ENCODE measurements at places on chromosomes 2 and 18.

GRCh38 chr18:32848826-32849225 is 76.0 kb upstream of the KLHL14 start:
- DNase-seq: no peak

DNA sequence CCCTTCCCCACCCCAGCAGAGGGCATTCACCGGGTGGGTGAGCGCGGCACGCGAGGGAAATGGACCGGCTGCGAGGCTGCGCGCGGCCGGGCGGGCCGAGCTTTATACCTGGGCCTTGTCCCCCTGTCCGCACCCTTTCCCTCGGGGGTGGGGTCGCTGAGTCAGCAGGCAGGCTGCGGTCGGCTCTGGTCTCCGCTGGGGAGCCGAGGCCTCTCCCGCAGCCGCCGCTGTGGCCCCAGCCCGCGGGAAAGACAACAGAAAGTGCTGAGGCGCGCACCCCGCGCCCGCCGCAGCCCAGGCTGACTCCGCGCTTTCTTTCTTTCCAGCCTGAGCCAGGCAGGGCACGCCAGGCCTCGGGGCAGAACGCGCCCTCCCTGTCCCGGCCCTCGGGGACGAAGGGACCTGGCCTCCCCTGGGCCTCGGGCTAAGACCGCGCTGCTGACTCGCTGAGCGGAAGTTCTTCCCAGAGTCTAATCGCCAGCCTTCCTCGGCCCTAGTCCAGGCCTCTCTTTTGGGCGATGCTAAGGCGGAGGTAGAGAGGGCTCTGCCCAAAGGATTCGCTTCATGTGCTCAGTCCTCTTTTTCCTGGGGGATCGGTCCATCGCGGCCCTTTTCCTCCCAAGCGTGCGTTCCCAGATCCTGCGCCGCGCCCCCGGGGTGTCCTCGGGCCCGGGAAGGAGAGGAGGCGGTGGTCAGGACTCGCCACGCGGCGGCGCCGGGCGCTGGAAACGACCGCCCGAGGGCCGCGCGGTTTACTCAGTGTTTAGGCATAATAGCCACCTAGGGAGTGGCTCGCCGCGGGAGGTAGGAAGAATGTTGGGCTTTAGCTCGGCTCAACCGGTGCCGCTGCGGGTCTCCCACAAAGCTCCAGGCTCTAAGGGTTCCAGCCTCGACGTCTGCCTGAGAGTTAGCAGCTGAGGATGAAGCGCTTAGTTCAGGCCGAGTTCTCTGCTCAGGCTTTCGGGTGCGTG is at the start of gene CRYBA2:
TSS of gene CRYBA2 (minus strand) at position 78 of the 971 bp plus-strand sequence. CDS start 246 bp downstream, outside the sequence.
- no peak for DNase-seq

- DNase-seq: peak; percentile 28
Observed at GRCh38 chr2:191245869-191246531, 796 bp downstream of the MYO1B start.

DNA sequence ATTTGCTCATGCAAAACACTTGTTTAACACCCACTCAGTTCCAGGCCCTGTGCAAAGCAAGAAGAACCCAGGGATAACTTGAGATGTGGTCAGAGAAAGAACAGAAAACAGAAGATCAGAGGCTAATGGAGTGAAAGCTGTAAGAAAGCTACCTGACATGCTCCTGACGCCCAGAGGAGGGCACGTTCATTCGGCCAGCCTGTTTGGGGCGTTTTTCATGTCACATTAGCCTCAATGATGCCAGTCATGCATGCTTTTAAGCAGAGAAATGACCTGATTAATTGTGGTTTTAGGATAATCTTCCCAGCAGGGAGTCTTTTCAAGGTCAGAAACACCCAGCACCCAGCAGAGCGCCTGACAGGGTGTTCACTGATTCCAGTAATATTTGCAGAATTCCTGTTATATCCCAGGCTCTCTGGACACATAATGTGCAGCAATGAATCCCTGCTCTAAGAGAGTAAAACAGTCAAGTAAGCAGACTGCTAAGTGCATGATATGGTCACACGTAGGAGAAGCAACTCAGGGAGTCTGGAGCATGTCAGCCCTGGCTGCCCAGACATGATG is 320.0 kb downstream of the LRATD1 start:
- no peak for DNase-seq

DNA sequence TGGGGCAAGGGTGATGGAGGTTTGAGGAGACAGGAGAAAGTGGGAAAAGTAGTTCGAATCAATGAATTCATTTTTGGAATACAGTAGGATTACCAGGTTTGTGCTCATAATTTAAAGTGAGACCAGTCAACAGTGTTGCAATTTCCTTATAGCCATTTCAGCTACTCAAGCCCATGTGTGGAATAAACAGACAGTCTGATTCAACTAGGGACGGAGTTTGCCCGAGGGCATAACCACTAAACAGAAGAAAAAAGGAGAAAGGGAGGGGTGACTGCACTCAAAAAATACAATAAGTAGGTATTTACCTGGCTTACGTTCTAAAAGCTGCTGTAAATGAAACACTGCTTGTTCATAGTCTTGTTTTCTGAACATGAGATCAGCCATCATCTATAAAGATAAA is 55.2 kb downstream of the TTC21B start:
- DNase-seq: no peak

DNA sequence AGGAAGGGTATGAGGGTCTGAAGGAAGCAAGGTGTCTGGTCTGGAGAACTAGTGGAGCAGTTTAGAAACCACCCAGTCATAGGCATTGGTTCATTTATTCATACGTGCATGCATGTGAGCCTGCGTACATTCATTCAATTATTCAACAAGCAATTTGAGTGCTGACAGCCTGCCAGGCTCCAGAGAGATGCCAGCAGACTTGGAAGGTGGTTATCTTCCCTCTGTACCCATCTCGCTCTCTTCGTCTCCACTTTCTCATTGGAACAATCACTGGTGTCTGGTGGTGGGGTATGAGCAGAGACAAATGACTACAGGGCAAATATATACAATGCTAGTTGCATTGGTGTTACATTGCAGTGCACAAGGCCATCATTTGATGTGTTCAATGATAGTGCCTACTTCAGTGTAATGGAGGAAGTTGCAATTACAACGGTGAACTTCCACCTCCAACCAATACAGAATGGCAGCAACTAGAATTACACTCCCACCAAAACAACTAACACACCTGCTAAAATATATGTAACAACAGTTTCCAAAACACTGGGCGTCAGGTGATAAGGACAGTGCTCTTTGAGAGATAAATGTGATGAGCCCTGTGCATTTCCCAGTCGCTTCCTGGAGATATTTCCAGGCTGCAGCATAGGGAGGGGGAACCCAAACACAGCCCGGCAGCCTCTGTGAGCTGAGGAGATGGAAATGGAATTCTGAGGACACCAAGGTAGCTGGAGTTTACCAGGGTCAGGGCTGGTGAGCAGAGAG is 32.6 kb upstream of the CNGA3 start:
- DNase-seq: no peak

DNA sequence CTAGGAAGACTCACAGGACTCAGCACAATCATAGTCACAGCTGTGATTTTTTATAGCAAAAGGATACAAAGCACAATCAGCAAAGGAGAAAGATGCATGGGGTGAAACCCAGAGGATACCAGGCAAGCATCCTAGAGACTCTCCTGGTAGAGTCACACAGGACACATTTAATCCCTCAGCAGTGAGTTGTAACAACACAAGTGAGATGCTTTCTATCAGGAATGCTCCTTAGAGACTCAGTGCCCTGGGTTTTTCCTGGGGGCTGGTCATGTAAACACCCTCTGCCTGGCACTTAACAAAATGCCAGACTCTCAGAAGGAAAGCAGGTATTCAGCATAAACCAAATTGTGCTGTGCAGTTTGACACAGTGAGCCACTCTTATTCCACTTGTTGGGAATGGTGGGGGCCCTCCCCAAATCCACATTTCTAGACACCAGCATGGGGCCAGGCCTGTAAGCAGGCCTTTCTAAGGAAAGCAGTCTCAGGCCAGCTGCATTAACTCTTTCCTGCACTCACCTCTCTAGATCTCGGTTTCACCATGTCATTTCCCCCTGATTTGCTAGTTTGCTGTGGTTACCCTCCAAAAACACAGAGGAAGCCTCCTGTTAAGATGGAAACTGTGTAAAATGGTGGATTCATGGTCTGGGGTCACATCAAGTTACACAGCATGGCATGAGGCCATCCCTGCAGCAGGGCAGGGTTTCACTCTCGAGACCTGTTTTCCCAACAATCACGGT is 16.9 kb upstream of the RNU4ATAC start:
- no peak for DNase-seq

GRCh38 chr2:197472166-197472565 is 18.8 kb downstream of the COQ10B start:
- no peak for DNase-seq

DNA sequence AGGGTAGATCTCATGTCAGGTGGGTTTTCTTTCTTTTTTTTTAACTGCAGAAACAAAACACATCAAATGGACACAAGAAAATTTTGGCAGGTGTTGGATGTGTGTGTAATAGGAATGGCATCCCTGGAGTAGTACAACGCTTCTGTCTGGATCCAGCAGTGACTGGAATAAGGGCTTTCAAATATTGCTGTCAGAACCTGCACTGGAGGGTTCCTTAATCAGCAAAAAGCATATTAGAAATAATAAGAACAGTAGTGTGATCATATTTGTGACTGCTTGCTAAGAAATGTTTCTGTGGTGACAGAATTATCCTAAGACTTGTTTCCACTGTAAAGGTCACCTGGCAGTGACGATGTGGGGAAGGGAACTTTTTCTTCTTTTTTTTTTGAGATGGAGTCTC is 30.8 kb downstream of the CREG2 start:
- DNase-seq: no peak

DNA sequence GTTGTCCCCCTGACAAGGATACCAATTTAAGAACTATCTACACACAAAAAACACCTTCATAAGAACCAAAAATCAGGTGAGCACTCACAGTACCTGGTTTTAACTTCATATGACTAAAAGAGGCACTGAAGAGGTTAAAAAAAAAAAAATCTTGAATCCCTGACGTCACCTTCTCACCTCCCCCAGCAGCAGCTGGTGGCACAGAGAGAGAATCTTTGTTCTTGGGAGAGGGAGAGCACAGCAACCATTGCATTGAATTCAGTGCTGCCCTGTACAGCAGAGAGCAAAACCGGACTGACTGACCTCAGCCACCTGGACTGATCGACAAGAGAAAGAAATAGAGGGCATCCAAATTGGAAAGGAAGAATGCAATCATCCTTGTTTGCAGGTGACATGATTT is 566.0 kb downstream of the TMX3 start:
- no peak for DNase-seq

GRCh38 chr18:37445368-37445767 is 120.2 kb downstream of the CELF4 start:
- no peak for DNase-seq
